H1 (cell line): ENCODE measurements at places on chromosomes 7 and 10. TPM values are rescaled to one million over a fixed set of nuclear protein-coding genes. Genes with fewer than 3 reads are reported as not detected.

GRCh38 chr7:126608339-126608776, 644.4 kb downstream of the GRM8 start:
- DNase-seq: peak; percentile 71

The ATOH7 gene
- total RNA-seq: 0.21 and 0.39 TPM in 2 replicates

DNA sequence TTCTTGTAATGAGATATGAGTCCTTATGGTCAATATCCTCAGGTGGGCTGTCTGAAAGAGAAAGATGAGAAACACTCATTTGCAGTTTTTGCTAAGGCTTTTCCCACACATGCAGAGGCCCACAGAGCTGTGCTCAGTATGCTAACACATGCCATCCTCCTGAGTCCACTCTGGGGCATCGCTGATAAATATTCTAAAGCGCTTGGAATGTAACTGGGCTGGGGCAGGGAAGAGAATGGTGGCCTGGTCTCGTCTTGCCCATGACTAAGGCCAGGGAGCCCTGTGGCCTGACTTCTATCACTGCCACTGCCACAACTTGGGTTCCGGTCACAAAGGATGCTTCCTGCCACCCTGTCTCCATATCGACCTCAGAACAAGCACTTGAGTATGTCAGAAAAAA, 199.7 kb upstream of the FRMD4A start:
- DNase-seq: no peak

- DNase-seq: no peak
These were observed 25.3 kb upstream of the EPC1 start for GRCh38 chr10:32372000-32372875.

DNA sequence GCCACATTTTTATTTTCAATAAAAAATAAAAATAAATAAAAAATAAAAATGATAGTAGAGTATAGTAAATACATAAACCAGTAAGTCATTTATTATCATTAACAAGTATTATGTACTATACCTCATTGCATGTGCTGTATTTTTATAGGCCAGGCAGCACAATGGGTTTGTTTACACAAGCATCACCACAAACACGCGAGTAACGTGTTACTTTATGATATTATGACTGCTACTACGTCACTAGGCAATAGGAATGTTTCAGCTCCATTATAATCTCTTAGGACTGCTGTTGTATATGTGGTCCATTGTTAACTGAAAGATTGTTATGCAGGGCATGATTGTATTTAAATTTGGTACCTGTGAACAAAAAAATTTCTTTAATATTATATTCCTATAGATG, 20.8 kb upstream of the SDHAF3 start:
- DNase-seq: no peak
